ENCODE measurements at places on chromosomes 12 and 14.

- no peak overlapping the region for H3K4me3 ChIP-seq
- no peak overlapping the region for H3K27ac ChIP-seq
- DNase-seq = no peak
- peaks cover 19% of the 10 kb centered on the region for H3K4me1 ChIP-seq
- H3K27me3 ChIP-seq = no peaks in the 10 kb centered on the region
These were observed 634.9 kb downstream of the DIO2 start for GRCh38 chr14:79576424-79576823.

DNA sequence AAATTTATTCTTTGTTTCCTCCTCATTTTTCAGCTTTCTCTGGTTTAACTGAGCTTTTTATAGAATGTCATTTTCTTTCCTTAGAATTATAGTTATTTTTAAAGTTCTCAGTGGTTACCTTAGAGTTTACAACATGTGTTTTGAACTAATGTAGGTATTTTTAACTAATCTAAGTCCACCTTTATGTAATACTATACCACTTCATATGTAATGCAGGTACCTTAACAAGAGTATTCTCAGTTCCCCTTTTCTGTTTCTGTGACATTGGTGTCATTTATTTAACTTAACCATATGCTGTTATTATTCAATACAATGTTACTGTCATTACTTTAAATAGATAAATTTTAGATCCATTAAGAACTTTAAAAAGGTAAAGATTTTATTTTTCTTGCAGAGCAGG, 30.3 kb upstream of the KCNC2 start:
- DNase-seq = no peak
- no peaks in the 10 kb centered on the region for H3K36me3 ChIP-seq
- no peaks in the 10 kb centered on the region for H3K4me1 ChIP-seq
- no peak overlapping the region for H3K27ac ChIP-seq
- no peak overlapping the region for H3K4me3 ChIP-seq
- no peaks in the 10 kb centered on the region for H3K27me3 ChIP-seq

DNA sequence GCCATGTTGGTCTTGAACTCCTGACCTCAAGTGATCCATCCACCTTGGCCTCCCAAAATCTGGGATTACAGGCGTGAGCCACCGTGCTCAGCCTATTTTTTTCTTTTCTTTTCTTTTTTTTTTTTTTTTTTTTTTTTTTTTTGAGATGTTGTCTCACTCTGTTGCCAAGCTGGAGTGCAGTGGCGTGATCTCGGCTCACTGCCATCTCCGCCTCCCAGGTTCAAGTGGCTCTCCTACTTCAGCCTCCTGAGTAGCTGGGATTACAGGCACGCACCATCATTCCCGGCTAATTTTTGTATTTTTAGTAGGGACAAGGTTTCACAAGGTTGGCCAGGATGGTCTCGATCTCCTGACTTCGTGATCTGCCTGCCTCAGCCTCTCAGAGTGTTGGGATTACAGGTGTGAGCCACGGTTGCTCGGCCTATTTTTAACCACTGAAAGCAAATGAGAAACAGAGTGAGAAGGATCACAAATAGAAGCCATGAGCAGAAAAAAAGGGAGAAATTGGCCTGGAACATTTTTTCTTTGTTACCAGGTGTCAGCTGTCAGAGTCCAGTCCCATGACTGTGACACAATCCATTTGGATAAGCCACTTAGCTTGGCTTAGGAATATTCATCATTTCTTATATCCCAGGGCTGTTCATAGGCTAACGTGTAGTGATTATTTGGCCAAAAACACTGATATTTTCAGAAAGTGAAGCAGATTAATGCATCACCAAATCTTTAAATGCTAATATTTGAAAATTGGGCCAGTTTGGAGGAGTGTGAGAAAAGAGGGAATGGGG, 7.9 kb upstream of the NFKBIA start:
- peaks cover 17% of the 10 kb centered on the region for H3K4me1 ChIP-seq
- H3K27me3 ChIP-seq = peaks cover under 1% of the 10 kb centered on the region
- no peak overlapping the region for H3K4me3 ChIP-seq
- no peak for DNase-seq
- H3K27ac ChIP-seq = no peak overlapping the region

DNA sequence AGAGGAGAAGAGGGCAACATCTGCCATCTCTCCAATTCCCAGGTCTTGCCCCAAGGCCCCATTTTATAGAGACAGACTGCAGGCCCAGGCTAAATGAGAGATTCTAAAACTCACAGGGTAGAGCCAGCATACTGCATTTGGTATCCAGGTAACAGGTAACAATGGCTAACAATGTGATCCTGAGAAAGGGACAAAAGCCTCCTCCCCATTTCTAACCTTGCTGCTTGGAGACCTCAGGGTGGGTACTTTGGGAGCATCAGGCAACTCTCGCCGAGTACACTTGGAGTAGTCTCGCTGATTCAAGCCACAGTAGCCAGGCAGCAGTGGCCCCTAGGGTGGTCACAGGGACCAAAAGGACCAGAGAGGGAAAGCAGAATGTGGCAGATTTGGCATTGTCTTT, 162.6 kb upstream of the PLEKHA5 start:
- peaks cover 30% of the 10 kb centered on the region for H3K4me1 ChIP-seq
- H3K27ac ChIP-seq = no peak overlapping the region
- no peaks in the 10 kb centered on the region for H3K27me3 ChIP-seq
- H3K36me3 ChIP-seq = no peaks in the 10 kb centered on the region

All from progenitor cell of endocrine pancreas (in vitro differentiated cells).